Effector memory CD4-positive, alpha-beta T cell (primary cell): ENCODE measurements at places on chromosomes 6 and 20.

DNA sequence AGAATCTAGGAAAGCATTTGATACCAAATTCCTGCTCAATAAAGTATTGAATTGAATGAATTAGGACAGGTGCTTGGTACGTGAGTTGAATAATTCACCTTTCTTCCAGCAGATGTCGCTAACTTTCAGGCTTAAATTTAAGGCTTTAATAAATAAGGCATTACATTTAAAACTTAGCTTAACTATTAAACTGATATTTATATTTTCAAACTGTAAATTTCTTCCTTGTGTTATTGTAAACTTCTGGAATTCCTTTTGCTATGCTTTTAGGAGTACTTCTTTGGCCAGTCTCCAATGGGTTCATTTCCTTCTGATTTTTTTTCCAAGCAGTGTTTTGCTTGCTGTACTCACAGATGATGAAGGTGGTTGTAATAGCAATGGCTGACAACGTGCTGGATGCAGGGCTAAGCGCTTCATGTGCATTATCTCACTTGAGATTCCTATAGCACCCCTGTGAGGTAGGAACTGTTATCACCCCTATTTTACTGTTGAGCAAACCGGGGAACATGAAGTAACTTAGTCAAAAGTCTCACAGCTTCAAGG lies 71.3 kb upstream of the SLC2A12 start:
- DNase-seq, result no peak

DNA sequence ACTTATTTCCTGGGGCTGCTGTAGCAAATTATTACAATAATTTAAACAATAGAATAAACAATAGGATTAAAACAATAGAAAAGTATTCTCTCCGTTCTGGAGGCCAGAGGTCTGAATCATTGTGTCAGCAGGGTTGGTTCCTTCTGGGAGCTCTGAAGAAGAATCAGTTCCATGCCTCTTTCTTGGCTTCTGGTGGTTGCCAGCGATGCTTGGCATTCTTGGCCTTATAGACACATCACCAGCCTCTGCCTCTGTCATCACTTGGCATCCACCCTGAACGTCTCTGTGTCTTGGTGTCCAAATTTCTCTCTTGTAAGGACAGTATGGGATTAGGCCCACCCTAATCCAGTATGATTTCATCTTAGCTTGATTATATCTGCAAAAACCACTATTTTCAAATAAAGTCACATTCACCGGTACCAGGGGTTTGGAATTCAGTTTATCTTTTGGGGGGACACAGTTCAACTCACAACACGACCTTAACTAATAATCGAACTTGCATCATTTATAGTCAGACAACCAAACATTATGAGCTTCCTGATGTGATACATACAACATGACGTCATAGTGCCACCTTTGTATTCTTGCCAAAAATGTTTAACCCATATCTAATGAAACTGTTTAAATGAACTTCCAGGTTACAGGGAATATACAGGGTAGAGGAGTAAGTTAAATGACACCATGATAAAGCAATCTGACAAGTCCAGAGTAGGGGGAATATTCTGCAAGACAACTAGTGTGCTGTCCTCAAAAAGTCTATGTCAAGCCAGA lies 84.7 kb upstream of the RNF24 start:
- DNase-seq, result no peak

- DNase-seq, result no peak
Observed at GRCh38 chr20:39773380-39774000, 811.3 kb downstream of the DHX35 start.

GRCh38 chr6:29071831-29072723 lies 15.0 kb downstream of the OR2B3 start:
- DNase-seq, result no peak

DNA sequence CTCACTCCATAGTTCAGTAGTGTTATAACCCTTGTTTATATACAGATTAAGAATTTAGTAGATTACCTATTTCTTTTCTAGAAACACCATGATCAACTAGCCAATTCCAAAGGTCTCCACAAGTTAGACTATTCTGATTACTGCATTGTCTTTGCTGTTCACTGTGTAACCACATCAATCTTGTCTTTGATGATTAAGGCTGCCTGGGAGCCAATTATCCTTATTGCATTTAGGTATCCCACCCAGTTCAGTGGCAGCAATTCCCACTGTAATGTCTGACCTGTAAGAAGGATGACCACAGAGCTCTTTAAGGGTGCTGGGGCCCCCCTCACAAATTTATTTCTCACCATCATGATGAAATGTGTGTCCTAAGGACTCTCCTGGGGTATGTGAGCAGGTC lies 40.2 kb downstream of the PKIB start:
- no peak for DNase-seq

DNA sequence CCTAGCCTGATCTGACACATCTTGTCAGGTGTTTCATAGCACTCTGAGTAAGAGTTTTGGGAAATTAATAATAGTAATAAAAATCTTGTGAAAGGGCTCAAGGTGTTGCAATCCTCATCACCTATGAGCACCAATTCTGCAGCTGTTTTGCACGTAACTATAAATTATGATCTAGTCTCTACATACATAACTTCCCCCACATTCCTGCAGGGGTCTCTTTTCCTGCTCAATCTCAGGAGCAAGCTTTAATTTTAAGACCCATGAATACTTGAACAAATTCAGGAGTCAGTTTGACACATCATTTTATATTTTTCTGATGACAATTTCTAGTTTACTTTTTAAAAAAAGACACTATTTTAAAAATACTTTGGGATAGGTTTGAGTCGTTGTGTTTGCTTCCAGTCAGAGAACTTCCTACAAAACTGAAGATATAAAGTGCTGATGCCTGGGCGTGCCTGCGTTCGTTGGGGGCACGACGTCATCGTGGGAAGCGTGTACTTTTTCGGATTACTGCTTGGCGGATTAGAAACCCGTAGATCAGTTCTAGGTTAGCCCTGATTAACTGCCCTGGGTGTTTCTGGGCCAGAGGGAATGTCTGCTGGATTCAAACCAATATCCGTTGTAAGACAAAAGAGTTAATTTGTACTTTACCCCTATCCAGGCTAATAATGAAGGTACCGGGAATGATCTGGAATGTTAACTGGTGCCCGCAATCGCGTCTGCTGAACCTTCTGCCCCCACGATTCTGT lies 1.0 kb upstream of the E2F3 start:
- DNase-seq, result peak; percentile 17

DNA sequence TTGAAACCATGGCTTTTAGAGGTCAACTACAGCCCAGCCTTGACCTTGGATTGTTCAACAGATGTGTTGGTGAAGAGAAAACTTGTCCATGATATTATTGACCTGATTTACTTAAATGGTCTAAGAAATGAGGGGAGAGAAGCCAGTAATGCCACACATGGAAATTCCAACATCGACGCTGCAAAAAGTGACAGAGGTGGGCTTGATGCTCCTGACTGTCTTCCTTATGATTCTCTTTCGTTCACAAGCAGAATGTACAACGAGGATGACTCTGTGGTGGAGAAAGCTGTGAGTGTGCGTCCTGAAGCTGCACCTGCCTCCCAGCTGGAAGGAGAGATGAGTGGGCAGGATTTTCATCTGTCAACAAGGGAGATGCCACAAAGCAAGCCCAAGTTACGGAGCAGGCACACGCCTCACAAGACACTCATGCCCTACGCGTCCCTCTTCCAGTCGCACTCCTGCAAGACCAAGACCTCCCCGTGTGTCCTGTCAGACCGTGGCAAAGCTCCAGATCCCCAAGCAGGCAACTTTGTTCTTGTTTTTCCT lies 16.2 kb downstream of the TTLL2 start:
- DNase-seq, result no peak

DNA sequence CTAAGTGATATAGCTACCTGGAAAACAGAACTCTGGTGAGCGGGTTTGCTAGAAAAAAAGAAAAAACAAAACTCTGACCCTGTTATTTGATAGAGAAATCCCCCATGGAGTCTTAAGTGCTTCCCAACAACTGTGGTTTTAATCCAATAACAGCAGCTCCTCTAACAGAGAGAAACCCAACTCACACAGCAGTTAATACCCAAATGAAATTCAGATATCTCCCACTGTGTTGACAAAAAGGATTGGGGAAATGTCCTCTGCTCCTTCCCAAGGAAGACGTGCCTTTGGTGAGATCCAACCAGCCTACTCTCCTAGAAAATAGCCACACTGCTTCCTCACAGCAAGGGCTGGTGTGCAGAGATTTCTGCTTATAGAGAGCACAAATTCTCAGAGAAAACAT lies 200.4 kb upstream of the FBXL4 start:
- no peak for DNase-seq

- no peak for DNase-seq
Observed at GRCh38 chr20:53157443-53158408, 185.6 kb downstream of the TSHZ2 start.

GRCh38 chr6:165655191-165655590 lies 7.8 kb downstream of the PDE10A start:
- DNase-seq, result no peak

DNA sequence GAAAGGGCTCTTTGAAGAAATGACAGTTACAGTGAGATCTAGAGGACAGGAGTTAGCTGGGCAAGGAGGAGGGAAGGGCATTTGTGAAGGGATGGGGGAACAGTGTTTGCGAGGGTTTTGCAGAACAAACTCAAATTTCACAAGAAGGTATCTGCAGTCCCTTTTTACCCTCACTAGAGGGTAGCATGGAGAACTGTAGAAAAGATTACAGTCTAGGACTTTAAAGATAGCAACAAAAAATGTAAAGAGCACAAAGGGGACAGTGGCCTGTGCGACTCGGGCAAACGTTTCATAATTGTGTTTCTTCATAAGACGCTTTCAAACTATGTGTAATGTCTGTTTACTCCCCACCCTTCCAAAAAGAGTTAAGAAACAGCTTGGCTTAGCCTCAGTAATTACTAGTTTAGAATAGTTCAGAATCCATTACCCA lies 21.2 kb upstream of the ASXL1 start:
- DNase-seq, result no peak

DNA sequence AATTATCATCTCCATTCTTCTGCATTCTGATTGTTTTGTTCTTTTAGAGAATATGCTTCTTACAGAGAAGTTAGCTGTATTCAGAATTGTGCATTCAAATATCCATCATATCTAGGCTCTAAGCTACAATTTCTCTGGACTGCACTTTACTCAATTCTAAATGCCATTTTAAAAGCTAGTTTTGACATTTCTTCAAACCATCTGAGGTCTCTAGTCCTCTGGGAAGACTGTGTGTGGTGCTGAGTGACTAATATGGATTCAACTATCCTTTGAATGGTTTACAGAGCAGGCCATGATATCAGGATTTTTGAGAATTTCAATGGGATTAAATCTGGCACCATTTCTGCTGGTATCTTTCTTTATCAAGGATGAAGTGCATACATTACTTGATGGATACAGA lies 285.7 kb downstream of the BTBD3 start:
- DNase-seq, result no peak

GRCh38 chr20:62285722-62286121 lies 17.1 kb upstream of the ADRM1 start:
- DNase-seq, result no peak

DNA sequence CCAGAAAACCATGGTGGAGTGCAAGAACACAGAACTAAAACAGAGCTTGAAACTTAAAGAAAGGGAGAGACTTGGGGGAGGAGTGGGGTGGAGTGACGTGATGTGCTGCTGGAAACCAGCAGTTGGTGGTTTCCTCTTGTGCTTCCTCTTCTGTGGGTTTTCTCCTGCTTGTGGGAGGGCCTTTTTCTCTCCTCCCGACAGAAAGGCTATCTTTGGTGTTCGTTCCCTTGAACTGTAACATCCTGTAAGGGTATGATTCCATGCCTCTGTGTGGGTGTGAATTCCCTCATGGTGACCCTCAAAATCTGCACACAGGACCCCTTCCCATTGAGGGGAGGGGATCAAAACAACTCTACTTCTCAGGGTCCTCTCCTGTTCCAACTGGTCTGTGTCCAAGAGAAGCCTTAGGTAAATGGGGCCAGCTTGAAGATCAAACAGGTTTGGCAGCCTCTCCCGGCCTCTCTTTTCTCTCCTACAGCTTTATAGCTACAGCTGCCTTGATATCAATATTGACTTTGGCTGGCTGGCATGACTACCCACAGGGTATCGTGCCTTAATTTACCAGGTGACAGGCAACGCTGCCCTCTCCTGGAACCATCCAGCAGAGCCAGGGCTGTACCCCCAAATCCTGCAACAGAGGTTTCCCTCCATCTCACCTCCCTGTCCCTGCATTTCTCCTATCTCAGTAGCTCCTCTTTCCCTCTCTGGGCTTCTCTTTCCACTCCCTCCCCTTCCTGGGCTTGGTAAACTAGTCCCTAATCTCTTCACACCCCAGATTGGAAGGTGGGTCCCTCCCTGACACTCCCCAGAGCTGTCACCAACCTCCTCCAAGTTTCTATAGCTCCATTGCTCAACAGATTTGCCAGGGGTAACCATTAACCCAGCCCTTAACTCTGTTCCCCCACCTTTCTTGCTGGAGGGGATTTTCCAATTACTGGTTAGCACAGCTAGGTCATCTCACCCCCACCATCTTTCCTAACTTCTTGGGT lies 1.5 kb upstream of the MSH5 start:
- peak; percentile 62 for DNase-seq

- no peak for DNase-seq
Observed at GRCh38 chr20:36043441-36043840, 75.1 kb downstream of the CNBD2 start.

- DNase-seq, result peak; percentile 64
Observed at GRCh38 chr20:32358883-32359632, 927 bp downstream of the ASXL1 start.

DNA sequence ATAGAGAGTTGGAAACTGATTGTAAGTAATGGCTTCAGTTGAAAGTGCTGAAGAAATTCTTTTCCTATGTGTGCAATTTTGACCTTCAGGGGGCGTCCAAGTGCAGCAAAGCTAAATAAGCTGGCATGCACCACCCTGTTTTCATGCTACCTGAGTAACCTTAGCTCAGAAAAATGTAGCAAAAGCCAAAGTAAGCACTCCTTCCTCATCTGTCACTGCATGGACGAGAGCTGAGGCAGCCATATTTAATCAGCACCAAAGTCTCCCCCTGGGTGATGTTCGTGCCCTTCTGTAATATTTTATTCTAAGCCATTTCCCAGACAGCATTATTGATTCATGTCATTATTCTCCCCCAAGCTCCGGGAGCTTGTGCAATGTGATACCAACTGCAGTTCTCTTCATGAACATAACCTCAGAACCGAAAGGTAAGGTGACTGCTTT lies 123.1 kb downstream of the RPS12 start:
- no peak for DNase-seq

DNA sequence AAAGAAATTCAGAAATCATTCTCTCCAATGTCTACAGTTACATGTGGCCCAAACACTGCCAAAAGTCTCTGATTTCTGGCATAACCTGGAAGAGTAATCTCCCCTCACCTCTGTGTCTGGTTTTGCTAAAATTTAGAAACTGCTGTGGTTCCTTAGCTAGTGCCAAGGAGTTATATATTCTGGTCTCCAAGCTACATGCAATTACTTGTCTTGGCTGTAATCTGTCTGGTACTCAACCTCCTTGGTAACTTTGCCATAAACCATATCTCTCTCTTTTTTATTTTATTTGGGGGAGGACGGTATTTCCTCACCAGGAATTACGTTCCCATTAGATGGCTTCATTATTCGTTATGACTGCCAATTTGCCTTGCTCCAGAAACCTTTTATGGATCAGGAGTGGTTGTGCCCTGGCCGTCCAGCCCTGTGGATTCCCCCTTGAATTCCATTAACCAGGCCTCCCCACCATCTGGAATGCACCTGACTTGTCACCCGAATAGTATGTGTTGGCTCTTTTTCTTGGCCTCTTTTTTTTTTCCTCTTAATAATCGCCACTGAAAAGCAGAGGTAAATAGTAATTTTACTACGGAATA lies 400.0 kb downstream of the CD83 start:
- no peak for DNase-seq
